ENCODE measurements at places on chromosomes 16 and 17.

DNA sequence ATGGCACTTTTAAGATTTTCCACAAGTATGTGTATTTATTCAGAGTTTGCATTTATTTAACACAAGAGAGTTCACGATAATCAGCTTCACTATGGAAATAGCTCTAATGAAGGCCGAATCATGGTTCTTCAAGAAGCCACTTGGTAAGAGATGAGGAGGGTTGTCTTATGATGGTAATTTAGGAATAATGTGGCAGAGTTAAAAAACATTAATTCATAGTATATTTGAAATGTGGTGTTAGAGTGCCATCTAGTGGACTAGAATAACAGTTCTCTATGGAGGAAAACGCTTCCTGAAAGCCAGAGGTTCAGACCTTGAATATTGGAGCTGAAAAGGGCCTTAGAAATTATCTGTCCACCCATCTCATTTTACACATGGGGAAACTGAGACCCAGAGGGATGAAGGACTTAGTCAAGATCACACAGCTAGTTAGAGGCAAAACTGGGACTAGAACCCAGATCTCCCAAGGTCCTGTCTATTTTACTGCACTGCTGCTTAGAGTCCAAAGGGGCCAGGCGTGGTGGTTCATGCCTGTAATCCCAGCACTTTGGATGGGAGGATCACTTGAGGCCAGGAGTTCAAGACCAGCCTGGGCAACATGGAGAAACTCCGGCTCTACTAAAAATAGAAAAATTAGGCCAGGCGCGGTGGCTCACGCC is 33.8 kb upstream of the KPNB1 start:
- DNase-seq: peak; percentile 77

GRCh38 chr16:57604177-57604576 is 24.3 kb upstream of the ADGRG1 start:
- no peak for DNase-seq

DNA sequence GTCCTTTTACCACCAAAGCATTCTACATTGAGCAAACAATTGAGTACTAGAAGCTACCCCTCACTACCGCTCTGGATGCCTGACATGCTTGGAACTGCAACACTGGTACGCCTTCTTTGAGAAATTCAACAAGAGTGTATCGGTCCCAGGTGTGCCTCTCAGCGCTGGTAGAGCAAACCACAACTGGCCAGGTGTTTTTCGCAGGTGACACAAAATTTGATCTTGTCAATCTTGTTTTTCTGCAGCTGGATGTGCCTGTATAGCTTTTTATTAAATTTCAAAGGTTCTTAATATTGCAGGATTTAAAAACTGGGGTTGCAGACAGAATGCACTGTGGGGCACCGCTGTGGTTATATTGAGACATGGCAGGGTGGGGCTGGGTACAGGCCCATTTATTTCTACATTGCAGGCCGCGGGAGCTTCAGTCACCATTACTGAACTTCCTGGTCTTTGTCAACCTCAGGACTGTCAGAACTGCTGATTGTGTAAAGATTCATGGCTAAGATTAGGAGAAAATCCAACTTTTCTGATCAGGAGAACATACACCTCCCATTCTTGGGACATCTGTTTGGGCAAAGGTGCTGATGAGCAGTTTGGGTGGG is 4.5 kb upstream of the SNX20 start:
- DNase-seq: no peak

GRCh38 chr16:73251608-73252007 is 203.7 kb upstream of the ZFHX3 start:
- no peak for DNase-seq

DNA sequence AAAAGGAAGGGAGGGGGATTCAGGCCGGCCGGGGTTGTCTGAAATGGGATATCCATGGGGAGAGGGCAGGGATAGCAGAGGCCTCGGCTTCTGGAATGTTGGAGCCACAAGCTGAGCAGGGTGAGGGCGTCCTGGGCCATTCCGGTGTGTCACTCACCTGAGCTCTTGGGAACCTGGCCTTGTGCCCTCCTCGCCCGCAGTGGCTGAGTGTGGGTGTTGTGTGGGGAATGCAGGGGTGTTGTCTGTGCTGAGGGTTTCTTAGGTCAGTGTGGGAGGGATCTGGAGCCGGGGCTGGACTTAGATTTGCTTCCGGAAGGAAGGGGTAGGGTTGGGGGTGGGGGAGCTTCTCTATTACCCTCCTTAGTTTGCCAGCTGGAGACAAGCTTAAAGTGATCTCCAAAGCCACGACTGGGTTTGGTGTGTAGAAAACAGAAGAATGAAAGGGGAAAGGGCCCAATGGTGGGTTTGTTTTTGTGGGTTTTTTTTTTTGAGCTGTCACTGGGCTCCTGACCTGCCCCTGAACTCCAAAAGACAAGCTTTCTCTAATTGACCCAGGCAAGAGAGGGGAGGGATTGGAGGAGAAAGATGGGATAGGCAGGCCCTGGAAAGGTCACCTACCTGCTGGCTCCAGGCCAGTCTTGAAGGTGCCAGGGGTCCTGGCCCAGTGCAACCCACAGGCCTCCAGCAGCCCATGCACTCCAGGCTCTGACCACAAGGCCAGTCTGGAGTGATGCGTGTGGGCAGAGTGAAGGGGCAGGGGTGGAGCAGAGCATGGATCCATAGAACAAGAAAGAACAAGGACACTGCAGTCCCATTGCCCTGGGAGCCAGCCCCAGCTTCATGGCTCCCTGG is at the start of gene SULT1A2:
Gene SULT1A2, minus strand, starts transcription at position 211 of the 852 bp plus-strand sequence. CDS start 1,120 bp downstream, outside the sequence.
- DNase-seq: peak; percentile 48

DNA sequence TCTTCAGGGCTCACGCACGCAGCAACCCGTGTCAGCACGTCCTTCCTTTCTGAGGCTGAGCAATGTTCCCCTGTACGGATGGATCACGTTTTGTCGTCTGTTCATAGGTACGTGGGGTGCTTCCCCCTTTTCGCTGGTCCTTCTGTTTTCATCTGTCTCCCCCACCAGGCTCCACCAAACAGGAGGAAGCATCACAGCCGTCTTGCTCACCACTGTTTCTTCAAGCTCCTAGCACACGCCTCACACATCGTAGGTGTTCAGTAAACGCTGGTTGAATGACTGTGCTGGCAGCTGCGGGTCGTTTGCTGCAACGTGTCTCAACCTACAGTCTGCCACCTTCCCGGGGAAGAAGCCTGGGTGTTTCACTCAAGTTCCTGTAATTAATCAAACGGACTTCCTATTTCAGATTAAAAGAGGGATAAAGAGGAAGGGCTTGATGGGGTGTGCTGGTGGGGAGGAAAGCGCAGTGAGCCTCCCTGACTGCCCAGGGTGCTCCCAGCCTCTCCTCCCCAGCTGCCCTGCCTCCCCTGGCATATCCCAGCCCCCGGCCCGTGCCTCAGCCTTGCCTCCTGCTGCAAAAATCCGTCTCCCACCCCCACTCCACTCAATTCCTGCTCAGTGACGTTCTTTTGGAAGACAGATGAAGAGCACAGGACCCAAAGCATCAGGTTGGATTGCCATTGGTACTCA is 76.7 kb upstream of the DOC2B start:
- DNase-seq: no peak

GRCh38 chr16:57773655-57774295 is 28.5 kb downstream of the KIFC3 start:
- DNase-seq: no peak

- no peak for DNase-seq
These were observed 122.5 kb downstream of the GAS7 start for GRCh38 chr17:10075919-10076318.

DNA sequence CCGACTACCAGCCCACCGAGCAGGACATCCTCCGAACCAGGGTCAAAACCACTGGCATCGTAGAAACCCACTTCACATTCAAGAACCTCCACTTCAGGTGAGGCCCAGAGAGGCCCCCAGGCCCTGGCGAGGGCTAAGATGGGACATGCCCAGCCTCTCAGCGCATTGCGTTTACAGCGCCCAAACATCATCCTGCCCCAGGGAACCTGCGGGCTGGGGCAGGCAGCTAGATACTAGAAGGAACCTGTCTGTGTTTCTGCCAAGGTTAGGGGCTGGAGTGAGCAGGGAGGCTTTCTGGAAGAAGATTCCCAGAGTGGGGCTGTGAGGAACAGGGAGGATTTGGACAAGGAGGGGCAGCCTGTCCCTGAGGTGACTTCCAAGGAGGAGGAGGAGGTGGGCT is 90.6 kb downstream of the AMFR start:
- no peak for DNase-seq

DNA sequence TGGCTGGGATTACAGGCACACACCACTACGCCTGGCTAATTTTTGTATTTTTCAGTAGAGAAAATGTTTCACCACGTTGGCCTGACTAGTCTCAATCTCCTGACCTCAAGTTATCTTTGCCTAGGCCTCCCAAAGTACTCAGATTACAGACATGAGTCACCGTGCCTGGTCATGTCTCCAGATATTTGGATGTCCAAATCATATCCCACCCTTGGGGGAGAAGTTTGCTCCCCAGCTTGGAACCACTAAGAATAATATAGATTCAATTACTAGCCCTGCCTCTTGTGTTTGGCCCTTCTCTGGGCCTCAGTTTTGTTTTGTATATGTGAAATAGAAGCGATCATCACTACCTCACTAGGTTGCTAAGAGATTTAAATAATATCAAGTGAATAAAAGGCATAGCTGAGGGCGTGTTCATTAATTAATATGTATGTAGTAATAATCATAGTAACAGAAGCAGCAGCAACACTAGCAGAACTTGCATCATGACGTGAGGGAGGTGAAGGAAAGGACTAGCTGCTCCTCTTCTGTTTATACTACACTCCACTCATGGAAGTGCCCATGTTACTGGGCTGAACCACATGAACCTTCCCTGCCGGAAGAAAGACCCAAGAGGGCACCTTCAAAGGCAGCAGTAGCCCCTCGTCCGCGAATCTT is 253.6 kb upstream of the XYLT1 start:
- DNase-seq: no peak

DNA sequence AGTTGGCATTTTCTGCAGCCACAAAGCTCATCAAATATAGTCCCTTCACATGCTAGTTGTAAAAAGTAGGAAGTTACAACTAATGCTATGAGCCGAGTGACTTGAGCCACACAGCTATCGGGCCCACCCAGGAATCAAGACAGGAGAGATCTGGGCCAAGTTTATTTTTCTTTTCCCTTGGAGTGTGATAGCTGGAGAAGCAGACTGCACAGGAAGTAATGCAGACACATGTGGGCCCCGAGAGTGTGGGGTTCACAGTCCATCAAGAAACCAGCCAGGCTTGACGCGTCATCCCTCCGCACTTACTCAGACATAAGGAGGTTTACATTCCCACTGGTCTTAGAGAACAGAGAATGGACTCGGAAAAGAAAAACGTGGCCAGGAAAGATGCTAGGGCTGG is 403.1 kb upstream of the CDH11 start:
- no peak for DNase-seq

- DNase-seq: peak; percentile 98
These were observed at the start of gene CDH1 for GRCh38 chr16:68737046-68737729. CDH1 (plus strand) TSS chr16:68737292; CDS start chr16:68737416, 124 bp downstream.
